ENCODE measurements at places on chromosomes 3 and 15. TPM values are rescaled to one million over a fixed set of nuclear protein-coding genes. Genes with fewer than 3 reads are reported as not detected.

DNA sequence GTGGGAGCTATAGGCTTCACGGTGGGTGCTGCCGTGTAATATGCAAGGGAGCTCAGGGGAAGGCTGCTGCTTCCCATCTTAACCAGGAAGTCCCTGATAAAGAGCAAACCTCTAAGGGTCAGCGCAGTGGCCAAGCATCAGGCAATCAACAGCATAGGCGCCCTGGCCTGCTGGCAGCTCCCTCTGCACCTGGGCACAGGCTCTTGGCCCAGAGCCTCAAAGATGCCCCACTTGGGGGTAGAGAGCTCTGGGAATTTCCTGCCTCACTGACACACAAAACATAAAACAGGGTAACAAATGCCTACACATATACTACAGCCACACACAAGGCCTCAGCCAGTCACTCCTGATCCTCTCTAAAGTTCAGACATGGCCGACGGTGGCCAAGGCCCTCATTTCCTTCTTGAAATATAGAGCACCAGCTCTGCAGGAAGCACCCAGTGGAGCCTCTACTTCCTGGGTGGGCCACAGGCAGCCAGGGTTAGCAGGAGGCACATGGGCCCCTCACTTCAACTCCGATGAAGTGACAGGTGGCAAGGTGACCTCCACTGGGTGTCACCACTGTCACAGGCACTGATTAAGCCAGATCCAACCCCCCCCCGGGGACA lies 20.5 kb downstream of the SLC41A3 start:
- H3K27ac ChIP-seq: no peak overlapping the region
- H3K4me1 ChIP-seq: peaks cover 14% of the 10 kb centered on the region
- DNase-seq: no peak
- H3K36me3 ChIP-seq: no peaks in the 10 kb centered on the region
- no peak overlapping the region for H3K4me3 ChIP-seq

- H3K4me1 ChIP-seq: peaks cover 46% of the 10 kb centered on the region
- H3K36me3 ChIP-seq: no peaks in the 10 kb centered on the region
- no peak overlapping the region for H3K4me3 ChIP-seq
- DNase-seq: no peak
- H3K27ac ChIP-seq: no peak overlapping the region
- H3K27me3 ChIP-seq: no peaks in the 10 kb centered on the region
Observed at GRCh38 chr3:38457111-38458003, 3.7 kb downstream of the ACVR2B start.

GRCh38 chr3:49471856-49472495 lies 1.9 kb downstream of the DAG1 start:
- H3K4me1 ChIP-seq: peaks cover 45% of the 10 kb centered on the region
- H3K27ac ChIP-seq: peak overlapping the region; percentile 99
- peaks cover under 1% of the 10 kb centered on the region for H3K36me3 ChIP-seq

- no peaks in the 10 kb centered on the region for H3K4me1 ChIP-seq
- no peaks in the 10 kb centered on the region for H3K36me3 ChIP-seq
- H3K27me3 ChIP-seq: no peaks in the 10 kb centered on the region
- no peak for DNase-seq
- H3K4me3 ChIP-seq: no peak overlapping the region
Observed at GRCh38 chr3:46734773-46735172, 17.1 kb upstream of the PRSS50 start.

GRCh38 chr3:42979044-42979972 lies at the start of gene GASK1A:
GASK1A (plus strand) TSS chr3:42979311; CDS start chr3:42979643, 332 bp downstream.
- no peaks in the 10 kb centered on the region for H3K27me3 ChIP-seq
- H3K4me1 ChIP-seq: no peaks in the 10 kb centered on the region
- no peaks in the 10 kb centered on the region for H3K36me3 ChIP-seq
- DNase-seq: no peak
- peak within 1 kb of the TSS; percentile 81 for H3K4me3 ChIP-seq

DNA sequence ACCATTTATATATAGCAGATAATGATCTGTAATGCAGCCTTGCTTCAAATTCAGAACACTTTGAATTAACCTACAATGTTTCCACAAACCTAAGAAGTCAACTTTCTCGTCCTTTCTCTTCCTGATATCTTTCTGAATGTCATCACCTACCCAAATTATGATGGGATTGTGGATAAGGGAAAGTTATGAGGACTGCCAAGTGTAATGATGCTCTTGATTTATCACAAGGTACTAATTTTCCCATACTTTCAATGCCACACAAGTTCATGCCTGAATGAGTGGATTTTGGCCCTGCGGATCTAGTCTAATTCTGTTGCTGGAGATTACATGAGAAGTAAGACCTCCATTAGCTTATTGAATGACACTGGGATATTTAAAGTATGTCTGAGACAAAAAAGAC lies 82.6 kb upstream of the NANOGP8 start:
- no peaks in the 10 kb centered on the region for H3K4me1 ChIP-seq
- DNase-seq: no peak
- no peak overlapping the region for H3K27ac ChIP-seq
- no peak overlapping the region for H3K4me3 ChIP-seq
- no peaks in the 10 kb centered on the region for H3K36me3 ChIP-seq

- H3K4me1 ChIP-seq: no peaks in the 10 kb centered on the region
- no peak overlapping the region for H3K27ac ChIP-seq
- no peak for DNase-seq
Observed at GRCh38 chr15:50519740-50520425, 26.6 kb downstream of the USP50 start.

GRCh38 chr3:183427196-183427875 lies 1.1 kb downstream of the MCF2L2 start:
- no peak overlapping the region for H3K27ac ChIP-seq
- H3K4me3 ChIP-seq: peak overlapping the region; percentile 84
- no peaks in the 10 kb centered on the region for H3K36me3 ChIP-seq
- DNase-seq: no peak
- H3K4me1 ChIP-seq: peaks cover 4% of the 10 kb centered on the region

- DNase-seq: no peak
- H3K36me3 ChIP-seq: no peaks in the 10 kb centered on the region
- H3K27ac ChIP-seq: no peak overlapping the region
- H3K4me3 ChIP-seq: no peak overlapping the region
- no peaks in the 10 kb centered on the region for H3K27me3 ChIP-seq
Observed at GRCh38 chr3:131250466-131250865, 131.1 kb upstream of the NUDT16 start.

AHSG gene
- not detected for total RNA-seq

RTP4 gene
- total RNA-seq: 0.63 TPM

TMEM108 gene
- 0.28 TPM for total RNA-seq

B3GALNT1 gene
- total RNA-seq: 13.8 TPM

FAH gene
- 21.9 TPM for total RNA-seq

All from thoracic aorta (tissue), 2 donors.